ENCODE measurements at places on chromosomes 2 and 18.

GRCh38 chr2:120204022-120204405, 19.2 kb downstream of the TMEM185B start:
- DNase-seq: no peak

DNA sequence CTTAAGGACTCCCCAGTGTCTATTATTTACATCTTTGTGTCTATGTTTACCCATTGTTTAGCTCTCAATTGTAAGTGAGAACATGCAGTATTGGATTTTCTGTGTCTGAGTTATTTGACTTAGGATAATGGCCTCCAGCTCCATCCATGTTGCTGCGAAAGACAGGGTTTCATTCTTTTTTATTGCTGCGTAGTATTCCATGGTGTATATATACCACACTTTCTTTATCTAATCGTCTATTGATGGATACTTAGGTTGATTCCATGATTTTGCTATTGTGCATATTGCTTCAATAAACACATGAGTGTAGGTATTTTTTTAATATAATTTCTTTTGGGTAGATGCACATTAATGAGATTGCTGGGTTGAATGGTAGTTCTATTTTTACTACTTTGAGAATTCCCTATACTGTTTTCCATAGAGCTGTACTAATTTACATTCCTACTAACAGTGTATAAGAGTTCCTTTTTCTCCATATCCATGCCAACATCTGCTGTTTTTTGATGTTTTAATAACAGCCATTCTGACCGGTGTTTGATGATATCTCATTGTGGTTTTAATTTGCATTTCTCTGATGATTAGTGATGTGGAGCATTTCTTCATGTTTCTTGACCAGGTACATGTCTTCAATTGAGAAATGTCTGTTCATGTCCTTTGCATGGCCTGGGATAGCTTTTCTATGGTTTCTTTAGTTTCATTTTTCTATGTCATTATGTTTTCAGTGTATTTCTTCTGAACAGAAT, 21.8 kb downstream of the MTCL1 start:
- DNase-seq: no peak

DNA sequence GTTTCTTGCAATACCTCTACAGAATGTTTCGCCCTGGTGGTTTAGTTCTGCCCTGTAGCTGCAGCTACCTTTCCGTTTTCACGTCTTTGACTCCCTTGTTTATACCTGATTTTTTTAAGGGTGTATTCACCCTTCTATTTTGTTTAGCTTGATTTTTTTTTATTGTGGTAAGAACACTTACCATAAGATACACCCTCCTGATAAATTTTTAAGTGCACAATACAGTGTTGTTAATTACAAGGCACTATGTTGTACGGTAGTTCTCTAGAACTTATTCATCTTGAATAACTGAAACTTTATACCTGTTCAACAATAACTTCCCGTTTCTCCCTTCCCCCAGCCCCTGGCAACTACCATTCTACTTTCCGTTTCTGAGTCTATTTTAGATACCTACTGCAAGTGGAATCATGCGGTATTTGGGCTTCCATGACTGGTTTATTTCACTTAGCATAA, 48.9 kb upstream of the NABP1 start:
- no peak for DNase-seq

DNA sequence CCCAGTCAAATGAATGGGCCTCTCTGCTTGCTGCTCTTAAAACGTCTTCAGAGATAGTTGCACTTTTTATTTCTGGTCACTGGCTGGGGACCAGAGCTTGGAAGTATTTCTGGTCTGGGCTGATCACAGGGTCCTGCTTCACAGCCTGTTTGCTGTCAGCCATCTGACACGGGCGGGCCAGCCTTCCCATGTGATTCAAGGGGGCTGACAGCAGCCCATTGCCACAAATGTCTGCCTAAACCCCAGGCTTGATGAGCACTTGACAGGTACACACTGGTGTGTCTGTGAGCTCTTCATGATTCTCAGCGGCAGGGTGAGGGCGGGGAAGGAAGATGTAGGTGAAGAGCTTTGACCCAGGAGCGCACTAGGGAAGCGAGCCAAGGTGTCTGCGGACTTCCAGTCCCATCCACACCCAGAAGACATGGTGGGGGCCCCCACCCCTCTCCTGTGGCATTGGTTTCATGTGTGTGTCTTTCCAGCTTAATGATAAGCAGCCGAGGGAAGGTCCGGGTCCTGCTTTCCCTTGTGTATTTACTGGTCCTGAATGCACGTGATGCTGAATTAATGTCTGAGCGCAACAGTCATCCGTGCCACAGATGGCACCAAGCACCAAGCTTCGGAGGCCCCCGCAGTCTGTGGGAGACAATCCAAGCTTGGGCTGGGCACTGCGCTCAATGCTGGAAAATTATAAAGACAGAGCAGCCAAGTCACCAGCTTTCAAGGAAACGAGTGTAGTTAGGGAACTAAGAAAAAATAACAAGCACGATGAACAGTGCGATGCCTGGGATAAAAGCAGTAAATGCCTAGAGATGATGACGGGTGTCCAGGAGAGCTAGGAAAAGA, 73.3 kb downstream of the SH3BP4 start:
- no peak for DNase-seq

DNA sequence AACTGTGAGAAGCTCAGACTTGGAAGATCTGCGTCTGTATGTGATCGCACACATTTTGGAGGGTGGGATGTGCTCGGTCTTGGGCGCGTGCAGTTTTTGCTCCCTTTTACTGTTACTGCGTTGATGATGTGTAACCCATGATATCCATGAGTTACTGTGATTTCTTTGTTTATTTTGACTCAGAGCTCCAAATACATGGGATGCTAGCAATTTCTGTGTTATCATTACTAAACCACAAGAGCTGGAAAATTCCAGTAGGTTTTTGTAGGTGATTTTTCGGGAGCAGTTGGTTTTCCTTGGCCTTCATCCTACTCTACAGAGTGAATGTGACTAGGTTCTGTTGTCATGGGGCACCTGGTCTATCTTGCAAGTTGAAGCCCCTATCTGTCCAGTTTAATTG, 124.2 kb downstream of the AGAP1 start:
- DNase-seq: no peak

GRCh38 chr2:172489681-172490080, 62.3 kb downstream of the ITGA6 start:
- no peak for DNase-seq

DNA sequence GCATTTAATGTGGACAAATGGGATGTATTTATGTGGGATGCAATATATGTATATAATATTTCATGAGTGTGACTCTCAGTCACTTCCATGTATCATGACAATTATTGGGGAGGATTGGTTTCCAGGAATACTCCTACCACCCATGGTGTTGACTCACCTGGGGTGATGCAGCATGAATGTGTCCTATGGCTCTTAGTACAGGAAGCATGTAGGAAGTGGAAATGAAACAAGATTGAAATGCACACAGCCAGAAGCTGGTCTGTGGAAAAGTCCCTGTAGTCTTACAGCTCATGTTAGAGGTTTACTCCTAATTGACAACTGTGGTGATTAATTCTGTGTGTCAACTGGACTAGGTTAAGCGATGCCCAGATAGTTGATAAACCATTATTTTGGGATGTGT, 89.3 kb upstream of the HAAO start:
- DNase-seq: no peak

DNA sequence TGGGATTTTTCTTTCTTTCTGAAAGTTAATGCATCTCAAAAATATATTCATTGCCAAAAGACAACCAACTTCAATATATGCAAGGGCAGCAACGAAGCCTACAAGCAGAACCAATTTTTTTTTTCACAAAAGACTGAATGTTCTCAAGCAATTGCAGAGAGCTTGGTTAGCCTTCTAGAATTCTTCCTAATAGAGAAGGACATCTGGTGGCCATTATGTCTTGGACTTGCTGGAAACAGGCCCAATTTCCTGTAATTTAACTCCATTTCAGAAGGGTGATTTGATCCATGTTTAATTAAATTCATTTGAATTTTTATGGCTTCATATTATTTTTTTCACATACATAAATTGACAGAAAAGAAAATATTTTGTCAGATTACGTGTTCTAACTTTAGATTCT, 208.0 kb downstream of the TPGS2 start:
- no peak for DNase-seq

DNA sequence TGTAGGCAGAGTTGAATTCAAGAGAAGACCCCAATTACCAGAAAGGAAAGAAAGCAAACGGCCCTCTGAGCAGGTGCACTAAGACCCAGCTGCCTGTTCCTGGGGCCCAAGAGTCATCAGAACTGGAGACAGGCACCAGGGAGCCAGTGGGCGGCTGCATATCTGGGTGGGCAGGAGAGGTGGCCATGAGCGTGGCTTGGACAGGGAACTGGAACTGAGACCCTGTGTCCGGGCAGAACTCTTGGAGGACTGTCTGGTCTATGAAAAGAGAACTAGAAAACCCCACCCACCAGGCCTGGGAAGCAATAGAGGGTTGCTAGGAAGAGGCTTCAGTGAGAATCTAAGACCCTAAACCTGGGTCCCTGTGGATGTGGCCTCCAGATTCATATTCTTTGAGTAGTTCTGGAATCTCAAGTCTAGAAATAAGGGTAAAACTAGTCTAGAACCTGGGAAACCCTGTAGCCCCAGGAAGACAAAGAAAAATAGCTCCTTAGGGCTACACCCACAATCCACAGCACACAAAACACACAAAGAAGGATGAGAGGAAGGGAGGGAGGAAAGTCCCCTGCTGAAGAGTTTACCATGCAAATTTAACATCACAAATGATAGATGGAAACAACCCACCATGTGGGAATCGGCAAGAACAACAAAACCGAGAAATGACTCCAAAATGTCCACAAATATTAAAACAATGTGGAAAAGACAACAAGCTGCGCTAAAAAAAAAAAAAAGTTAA, 147.0 kb downstream of the HDAC4 start:
- DNase-seq: no peak

GRCh38 chr18:6837904-6838303, 108.4 kb downstream of the ARHGAP28 start:
- no peak for DNase-seq

DNA sequence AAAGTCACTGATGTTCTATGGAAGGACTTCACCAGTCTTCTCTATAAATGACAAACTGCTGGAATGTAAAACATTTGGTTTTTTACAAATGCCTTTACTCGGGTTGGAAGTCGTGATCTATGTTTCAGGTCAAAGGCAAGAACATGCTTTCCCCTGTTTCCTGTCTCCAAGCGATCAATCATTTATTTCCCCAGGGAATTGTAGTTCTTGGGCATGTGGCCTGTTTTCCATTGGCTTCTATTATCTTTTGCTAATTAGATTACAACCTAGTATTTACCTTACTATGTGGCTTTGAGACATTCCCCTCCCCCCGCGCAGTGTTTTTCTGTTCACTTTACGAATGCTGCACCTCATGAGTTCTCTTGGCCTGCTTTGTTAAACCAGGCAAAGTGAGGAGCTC, 684.2 kb downstream of the EPHA4 start:
- DNase-seq: no peak

DNA sequence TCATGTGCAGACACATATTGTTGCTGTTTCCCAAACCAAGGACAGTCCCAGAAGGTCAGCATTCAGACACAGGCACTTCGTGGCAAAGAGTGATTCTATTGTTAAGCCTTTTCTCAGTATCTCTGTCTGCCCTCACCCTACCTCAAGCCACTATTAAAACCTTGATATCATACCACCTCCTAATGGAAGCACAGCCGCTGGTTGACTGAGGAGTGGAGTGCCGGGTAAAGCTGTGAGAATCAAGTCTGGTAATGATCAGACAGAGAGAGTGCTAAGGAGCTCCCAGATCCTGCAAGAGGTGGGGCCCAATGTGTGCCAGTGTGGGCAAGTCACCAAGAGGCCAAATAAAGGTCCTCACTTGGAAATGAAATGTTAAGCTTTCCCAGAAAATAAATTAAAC, 819.5 kb downstream of the BCL11A start:
- no peak for DNase-seq

DNA sequence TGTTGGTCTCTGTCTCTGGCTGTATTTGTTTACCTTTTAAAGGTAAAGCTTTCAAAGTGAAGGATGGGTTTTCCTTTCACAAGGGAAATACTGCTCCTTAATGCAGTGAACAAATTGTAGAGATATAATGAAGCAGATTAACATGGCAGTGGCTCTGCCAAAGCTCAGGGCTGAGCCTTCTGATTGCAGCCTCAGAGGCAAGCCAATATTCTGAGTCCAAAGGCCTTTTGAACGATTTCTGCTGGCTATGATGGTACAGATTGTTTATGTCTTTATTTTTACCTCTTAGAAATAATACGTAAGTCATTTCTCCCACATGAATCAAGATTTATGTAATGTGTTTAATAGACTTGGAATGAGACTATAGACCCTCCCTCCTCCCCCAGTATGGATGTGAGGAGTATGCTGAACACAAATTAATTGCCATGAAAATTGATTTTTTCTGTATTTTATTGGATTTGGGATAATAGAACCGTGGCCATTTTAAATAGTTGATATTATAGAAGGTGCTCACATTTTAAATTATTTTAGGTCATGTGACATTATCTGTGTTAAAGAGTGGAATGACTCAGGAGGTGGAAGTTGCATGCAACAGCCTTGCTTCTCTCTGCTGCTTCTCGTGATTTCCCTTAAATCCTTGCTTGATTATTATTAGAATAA, 772 bp downstream of the SCN2A start:
- no peak for DNase-seq

GRCh38 chr18:8912348-8913326, 189.9 kb upstream of the NDUFV2 start:
- no peak for DNase-seq

DNA sequence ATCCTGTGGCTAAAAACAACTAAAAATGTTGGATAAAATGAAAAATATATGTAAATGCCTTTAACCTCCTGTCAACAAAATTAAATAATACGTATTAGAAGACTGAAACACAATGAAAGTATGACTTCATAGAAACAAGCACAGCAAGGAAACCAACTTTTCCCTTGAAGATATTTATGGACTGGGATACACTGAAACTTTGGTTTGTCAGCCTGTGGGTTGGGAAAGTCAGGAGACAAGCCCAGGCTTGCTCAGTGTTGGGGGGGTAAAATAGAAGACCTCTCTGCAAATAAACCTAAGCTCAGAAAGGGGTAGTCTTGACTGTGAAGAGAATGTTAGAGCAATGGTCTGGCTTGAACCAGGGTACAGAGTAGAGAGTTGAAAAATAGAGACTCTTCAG, 454.5 kb downstream of the FBXO15 start:
- no peak for DNase-seq

GRCh38 chr2:215556979-215557378, 121.1 kb upstream of the FN1 start:
- no peak for DNase-seq

GRCh38 chr2:235566415-235566814, 72.6 kb downstream of the AGAP1 start:
- DNase-seq: no peak

DNA sequence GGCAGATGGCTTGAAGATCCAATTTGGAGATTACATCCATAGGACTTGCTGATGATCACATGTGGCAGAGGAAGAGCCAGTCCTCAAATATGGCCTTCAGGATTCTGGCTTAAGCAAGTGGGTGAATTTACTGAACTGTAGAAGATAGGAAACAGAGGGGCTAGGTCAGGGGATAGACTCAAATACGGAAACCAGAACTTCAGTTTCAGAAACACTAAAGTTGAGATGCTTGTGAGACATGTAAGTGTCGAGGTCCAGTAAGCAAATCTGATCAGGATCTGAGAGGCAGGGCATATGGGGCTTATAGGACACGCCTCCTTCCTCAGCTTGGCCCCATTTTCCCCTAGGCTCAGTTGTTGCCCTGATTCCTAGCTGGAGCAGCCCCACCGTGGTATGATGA, 107.7 kb downstream of the LBH start:
- DNase-seq: no peak

GRCh38 chr2:8822218-8822617, 15.2 kb downstream of the KIDINS220 start:
- DNase-seq: no peak

- DNase-seq: no peak
These were observed 38.0 kb upstream of the SNED1 start for GRCh38 chr2:240960309-240960970.

Data from activated naive CD4-positive, alpha-beta T cell (primary cell).